Pulmonary artery endothelial cell (primary cell): ENCODE measurements at places on chromosomes 5 and 9.

- DNase-seq, result no peak
Measured at GRCh38 chr5:52825826-52826225, 38.1 kb downstream of the ITGA1 start.

DNA sequence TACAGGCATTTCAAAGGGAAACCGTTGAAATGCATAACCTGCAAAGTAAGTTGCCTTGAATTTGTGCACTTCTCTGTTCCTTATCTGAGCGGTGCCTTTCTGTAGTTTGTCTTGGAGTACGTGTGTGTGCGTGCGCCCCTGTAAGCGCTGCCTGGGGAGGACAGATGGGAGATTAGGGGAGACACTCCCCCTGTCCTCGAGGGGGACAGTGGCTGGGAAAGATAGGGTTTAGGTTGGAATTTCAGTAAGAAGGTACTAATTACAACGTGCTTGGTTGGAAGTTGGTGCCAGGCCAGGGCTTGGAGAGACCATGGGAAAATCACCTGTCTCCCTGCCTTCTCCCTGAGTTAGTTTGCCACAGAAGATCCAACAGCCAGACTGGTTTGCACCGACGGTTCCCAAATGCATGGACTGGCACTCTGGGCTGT, 73.2 kb downstream of the PIK3R1 start:
- DNase-seq, result no peak

- DNase-seq, result no peak
Measured at GRCh38 chr5:155822177-155822576, 504.8 kb upstream of the SGCD start.

- DNase-seq, result no peak
Measured at GRCh38 chr9:16068476-16068875, 515.6 kb downstream of the CCDC171 start.
